ENCODE measurements at places on chromosomes 3 and 15. TPM values are rescaled to one million over a fixed set of nuclear protein-coding genes. Genes with fewer than 3 reads are reported as not detected.
A peak's percentile ranks its signal among the peaks of the same experiment; 100 is the strongest.

The FANCD2OS gene
- total RNA-seq: not detected

The MAGEL2 gene
- total RNA-seq: not detected

DNA sequence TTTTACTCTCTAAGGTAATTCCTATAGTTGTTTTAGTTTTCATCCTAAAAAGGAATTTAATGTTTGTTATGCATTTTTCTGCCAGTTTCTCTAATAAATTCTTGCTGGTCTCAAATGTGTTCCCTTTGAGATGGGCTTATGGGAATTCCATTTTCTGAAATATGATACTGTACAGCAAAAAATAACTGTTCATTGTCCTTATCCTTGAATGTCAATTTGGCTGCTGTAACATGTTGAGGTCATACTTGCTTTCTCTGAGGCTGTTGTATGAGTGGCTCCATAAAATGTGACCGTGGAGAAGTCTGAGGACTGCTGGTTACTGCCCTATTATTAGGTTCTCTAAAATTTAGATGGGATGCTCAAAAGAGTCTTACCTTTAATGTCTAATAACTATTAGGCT is 266.5 kb downstream of the ADAMTS17 start:
- H3K4me3 ChIP-seq: no peak overlapping the region
- no peaks in the 10 kb centered on the region for H3K4me1 ChIP-seq
- no peak overlapping the region for H3K27ac ChIP-seq
- H3K36me3 ChIP-seq: no peaks in the 10 kb centered on the region
- no peak for DNase-seq
- H3K27me3 ChIP-seq: no peaks in the 10 kb centered on the region

- no peaks in the 10 kb centered on the region for H3K4me1 ChIP-seq
- H3K4me3 ChIP-seq: no peak overlapping the region
- no peak overlapping the region for H3K27ac ChIP-seq
- H3K27me3 ChIP-seq: no peaks in the 10 kb centered on the region
Measured at GRCh38 chr15:52208306-52208946, 17.2 kb upstream of the GNB5 start.

DNA sequence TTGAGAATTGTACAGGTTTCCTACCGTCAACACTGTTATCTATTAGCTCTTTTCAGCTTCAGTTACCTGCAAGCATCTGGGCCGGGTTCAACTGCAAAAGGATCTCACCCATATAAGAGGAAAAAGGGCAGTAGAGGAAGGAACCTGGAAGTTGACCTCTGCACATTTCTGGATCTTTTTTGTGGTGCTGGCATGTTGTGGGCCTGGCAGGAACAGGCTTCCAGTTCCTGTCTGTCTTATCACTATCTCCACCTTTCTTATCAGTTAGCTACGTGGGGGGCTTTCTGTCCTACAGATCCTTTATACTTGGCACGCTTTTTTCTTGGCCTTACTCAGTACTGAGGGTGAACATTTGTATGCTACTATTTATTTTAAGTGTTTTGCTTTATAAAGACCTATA is 42.2 kb upstream of the TJP1 start:
- no peaks in the 10 kb centered on the region for H3K4me1 ChIP-seq
- peaks cover 29% of the 10 kb centered on the region for H3K27me3 ChIP-seq
- H3K4me3 ChIP-seq: no peak overlapping the region
- no peak overlapping the region for H3K27ac ChIP-seq

DNA sequence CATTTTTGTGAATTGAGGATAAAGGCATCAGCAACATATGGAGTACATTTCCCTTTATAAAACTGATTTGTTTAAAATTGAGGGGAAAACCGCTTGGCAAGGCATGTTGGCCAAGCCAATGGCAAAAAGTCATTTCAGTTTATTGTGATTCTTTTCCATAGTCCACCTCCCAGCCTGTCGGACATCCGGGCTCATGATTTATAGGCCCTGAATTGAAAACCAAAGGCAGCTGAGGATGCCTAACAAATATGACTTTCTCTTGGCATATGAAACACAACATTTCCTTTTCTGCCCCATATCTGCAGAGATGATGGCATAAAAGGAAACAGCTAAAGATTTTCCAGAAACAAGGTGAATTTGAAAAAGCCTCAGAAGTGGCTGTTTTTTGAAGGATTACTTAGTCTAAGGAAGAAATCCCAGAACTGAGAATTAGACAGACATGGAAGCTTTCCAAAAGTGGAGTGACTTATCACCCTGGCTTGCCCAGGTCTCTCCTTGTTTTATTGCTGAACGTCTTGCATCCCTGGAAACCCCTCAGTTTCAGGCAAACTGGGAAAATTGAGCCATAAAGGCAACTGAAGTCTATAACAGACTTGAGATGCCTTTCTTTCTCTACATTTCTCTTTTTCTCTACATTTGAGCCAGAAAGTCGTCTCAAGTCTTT is 74.0 kb downstream of the COL8A1 start:
- DNase-seq: no peak
- peaks cover 2% of the 10 kb centered on the region for H3K27me3 ChIP-seq
- no peaks in the 10 kb centered on the region for H3K36me3 ChIP-seq
- H3K4me3 ChIP-seq: no peak overlapping the region

- H3K27me3 ChIP-seq: no peaks in the 10 kb centered on the region
- H3K4me3 ChIP-seq: no peak overlapping the region
- H3K27ac ChIP-seq: no peak overlapping the region
- H3K36me3 ChIP-seq: no peaks in the 10 kb centered on the region
Measured at GRCh38 chr15:89765694-89766093, 10.4 kb upstream of the MESP2 start.

DNA sequence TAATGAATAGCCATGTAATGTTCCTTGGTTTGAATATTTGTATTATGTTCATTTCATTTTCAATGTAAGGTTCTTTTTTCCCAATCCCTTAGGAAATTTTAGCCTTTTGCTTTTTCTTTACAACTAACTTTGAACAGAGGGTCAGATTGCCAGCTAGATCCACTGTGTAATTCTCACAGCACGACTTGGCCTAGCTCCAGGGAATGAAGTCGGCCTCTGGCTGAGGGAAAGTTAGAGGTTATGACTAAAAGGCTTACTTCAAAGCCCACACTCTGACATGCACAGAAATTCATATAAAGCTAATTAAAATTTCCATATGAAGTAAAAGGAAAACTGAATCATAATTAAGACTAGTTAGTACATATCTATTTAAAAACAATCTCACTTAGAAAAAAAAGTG is 38.7 kb downstream of the ROBO1 start:
- H3K27me3 ChIP-seq: no peaks in the 10 kb centered on the region
- no peaks in the 10 kb centered on the region for H3K4me1 ChIP-seq
- no peak overlapping the region for H3K4me3 ChIP-seq
- H3K27ac ChIP-seq: no peak overlapping the region

GRCh38 chr15:98155356-98155755 is 194.9 kb downstream of the ARRDC4 start:
- H3K4me3 ChIP-seq: no peak overlapping the region
- no peak overlapping the region for H3K27ac ChIP-seq
- peaks cover 3% of the 10 kb centered on the region for H3K27me3 ChIP-seq
- DNase-seq: no peak
- no peaks in the 10 kb centered on the region for H3K36me3 ChIP-seq

DNA sequence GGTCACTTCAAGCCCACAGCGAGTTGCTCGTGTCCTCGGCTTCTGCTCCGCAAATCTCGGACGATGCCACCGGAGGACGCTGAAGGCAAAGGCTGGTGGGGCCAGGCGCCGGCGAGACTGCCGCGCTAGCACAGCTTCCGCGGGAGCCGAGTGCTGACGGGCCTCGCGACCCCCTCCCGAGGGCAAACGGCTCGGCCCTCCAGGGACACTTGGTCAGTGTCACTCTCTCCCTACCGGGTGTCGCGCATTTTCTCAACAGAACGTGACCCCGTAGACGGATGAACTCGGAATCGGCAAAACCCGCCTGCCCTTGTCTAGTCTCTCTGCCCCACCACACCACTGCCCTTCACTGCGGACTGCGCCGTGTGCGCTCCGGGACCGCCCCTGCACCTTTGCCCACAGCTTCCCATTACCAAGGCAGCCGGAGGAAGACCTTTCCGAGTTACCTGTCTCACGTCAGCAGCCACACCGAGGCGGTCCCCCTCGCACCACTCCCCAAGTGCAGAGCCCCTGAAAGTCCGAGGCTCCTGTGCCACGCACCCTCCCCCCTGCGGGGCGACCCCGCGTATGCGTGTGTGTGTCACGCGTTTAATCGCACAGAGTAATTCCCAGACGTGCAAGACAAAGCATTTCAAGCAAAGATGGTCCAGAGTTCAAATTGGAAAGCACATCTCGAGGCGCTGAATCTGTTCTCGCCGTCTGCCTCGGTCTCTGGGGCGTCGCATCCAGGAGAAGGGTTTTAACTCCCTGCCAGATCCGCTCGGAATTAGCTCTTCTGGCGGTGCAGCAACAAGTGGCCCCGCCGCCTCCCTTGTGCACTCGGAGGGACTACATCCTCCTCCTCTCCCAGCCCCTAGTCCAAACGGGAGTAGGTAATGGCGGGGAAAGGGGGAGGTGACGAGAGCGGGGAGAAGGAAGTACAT is 245.0 kb upstream of the TOPAZ1 start:
- peaks cover 6% of the 10 kb centered on the region for H3K36me3 ChIP-seq
- H3K4me3 ChIP-seq: peak overlapping the region; percentile 57
- H3K27ac ChIP-seq: no peak overlapping the region

DNA sequence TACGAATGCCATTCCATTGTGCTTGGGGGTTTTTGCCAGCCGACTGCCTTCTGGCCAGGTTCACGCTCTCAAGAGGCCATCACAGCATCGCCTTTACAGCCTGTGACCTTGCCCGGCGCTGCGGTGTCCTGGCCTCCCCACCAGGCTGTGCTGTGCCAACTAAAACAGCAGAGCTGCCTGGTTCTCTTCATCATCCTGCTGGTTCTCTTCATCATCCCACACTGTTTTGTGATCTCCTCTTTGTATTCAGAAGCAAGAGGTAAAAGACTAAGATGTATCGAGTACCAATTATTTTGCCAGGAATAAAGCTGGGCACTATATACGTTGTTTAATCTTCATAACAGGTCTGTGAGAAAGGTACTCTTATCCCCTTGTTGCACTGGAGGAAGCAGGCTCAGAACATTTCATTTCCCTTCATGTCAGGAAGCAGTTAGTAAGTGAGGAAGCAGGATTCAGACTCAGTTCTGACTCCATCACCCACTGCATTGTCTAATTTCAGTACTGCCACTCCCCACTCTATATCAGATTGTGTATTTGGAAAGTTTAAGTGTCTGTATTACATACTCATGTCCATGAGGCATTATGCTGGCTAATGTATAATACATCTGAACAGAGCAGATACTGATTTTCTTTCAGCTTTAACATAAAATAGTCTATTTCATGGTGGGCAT is 92.7 kb downstream of the LRRC28 start:
- no peaks in the 10 kb centered on the region for H3K36me3 ChIP-seq
- H3K4me1 ChIP-seq: peaks cover 10% of the 10 kb centered on the region
- DNase-seq: peak; percentile 54
- H3K27ac ChIP-seq: no peak overlapping the region

All from activated CD8-positive, alpha-beta T cell treated with anti-CD3 and anti-CD28 coated beads for 36 hours (primary cell).